ENCODE measurements at places on chromosomes 6 and 20. TPM values are rescaled to one million over a fixed set of nuclear protein-coding genes. Genes with fewer than 3 reads are reported as not detected.

The IL17A gene
- polyA plus RNA-seq, result not detected

The MAPK13 gene
- 1.5 TPM for polyA plus RNA-seq

DNA sequence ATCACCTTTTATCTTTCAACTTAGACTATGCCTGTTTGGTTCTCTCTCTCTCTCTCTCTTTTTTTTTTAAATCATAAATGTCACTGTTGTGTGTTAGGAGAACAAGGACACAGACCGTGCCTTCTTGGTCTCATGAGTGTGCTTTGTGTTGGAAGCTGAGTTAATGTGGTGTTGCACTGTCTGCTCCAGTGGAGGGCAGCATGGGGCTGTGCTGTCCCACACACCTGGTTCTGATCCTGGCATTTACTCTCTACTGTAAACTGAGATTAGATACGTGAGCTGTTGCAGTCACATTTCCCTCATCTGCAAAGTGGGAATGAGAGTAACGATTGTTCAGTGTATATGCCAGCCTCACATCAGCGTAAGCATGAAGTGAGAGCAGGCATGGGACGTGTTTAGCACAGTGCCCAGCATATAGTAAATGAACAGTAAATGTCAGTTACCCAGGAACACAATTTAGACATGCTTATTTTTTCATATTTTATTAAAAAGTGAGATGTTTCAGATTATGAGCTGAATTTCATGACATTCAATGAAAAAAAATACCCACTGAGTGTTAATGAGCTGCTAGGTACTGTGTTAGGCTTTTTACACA lies 161.1 kb downstream of the FARS2 start:
- no peaks in the 10 kb centered on the region for H3K27me3 ChIP-seq
- no peaks in the 10 kb centered on the region for H3K36me3 ChIP-seq
- H3K4me3 ChIP-seq, result no peak overlapping the region
- H3K4me1 ChIP-seq, result no peaks in the 10 kb centered on the region

GRCh38 chr20:25020901-25021301 lies 28.4 kb upstream of the APMAP start:
- H3K4me1 ChIP-seq, result peaks cover 4% of the 10 kb centered on the region
- H3K27ac ChIP-seq, result no peak overlapping the region
- no peak overlapping the region for H3K4me3 ChIP-seq

DNA sequence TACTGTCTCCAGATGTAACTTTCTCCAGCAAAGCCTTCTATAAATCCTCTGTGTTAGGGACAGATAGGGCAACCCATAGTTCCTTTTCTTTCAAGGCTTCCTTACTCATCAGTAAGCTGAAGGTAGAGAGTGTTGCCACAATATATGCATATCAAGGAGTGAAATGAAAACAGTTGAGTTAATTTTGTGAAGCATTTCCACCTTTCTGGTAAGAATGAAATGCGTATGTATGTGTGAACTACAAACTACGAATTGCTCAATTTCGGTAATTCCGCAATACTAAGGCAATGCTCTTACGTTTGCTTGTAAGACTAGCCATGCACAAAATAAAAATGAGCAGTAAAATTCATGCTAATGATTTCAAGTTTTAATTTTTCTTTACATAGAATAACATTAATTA lies 61.2 kb upstream of the HBS1L start:
- H3K4me1 ChIP-seq, result no peaks in the 10 kb centered on the region
- no peak for DNase-seq
- no peak overlapping the region for H3K27ac ChIP-seq
- no peaks in the 10 kb centered on the region for H3K27me3 ChIP-seq
- no peak overlapping the region for H3K4me3 ChIP-seq
- no peaks in the 10 kb centered on the region for H3K36me3 ChIP-seq

GRCh38 chr20:63407928-63408683 lies 47.0 kb upstream of the CHRNA4 start:
- H3K27ac ChIP-seq, result no peak overlapping the region
- no peak overlapping the region for H3K4me3 ChIP-seq
- no peaks in the 10 kb centered on the region for H3K36me3 ChIP-seq
- peaks cover 22% of the 10 kb centered on the region for H3K27me3 ChIP-seq

GRCh38 chr6:136012198-136012887 lies 160.8 kb downstream of the PDE7B start:
- DNase-seq, result no peak
- no peaks in the 10 kb centered on the region for H3K27me3 ChIP-seq
- peaks cover 11% of the 10 kb centered on the region for H3K4me1 ChIP-seq
- no peak overlapping the region for H3K4me3 ChIP-seq

All from heart left ventricle (tissue), 16 donors.